ENCODE measurements at places on chromosomes 12 and 14.

- DNase-seq: peak; percentile 37
These were observed 595 bp downstream of the KLHL28 start for GRCh38 chr14:44961151-44961553.

DNA sequence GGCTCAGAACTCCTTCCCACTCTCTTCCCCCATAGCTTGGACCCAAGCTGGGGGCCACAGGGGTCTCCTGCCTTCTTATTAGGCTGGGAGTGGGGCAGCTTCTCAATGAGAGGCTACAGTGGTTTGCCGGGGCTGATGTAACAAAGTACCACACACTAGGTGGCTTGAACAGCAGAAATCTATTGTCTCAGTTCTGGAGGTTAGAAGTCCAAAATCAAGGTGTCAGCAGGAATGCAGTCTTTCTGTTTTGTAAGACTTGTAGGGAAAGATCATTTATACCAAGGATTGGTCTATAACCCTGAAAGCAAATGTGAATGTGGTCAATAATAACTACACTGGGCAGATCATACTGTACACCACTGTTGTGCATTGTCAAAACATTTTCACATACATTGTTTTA is 124.5 kb upstream of the ARHGAP5 start:
- DNase-seq: no peak

DNA sequence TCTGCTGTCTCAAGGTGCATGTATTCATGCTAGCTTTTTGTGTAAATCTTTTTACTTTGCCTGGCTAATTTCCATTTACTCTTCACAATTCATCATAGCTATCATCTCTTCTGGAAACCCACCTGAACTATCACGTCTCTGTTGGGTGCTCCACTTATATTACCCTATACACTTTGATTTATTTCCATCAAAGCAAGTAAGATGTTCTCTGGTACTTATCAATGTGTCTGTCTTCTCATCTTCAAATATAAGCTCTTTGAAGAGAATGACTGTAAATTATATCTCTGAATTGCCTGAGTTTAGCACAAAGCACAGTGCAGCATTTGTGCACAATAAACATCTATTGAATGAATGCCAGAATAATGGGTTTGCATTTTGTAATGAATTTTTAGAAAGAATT is 1129.7 kb downstream of the LRFN5 start:
- DNase-seq: no peak

GRCh38 chr12:121930862-121931261 is 12.5 kb downstream of the CFAP251 start:
- DNase-seq: no peak

DNA sequence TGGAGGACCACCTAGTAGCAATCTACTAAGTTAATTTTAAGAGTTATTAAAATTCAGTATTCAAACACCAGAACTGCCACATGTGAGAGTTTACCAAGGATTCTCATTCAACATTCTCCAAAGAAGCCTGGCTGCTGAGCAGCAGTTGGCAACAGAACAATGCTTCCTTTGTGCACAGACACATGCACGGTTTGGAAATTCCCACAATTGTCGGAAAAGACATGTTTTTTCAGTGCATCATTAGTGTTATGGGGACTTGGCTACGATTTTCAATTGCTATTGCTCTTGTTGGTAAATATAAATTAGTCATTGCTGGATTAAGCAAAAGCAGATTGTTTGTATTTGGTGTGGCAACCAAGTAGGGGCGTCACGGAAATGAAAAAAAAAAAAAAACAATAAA is 22.2 kb downstream of the ST8SIA1 start:
- DNase-seq: no peak

DNA sequence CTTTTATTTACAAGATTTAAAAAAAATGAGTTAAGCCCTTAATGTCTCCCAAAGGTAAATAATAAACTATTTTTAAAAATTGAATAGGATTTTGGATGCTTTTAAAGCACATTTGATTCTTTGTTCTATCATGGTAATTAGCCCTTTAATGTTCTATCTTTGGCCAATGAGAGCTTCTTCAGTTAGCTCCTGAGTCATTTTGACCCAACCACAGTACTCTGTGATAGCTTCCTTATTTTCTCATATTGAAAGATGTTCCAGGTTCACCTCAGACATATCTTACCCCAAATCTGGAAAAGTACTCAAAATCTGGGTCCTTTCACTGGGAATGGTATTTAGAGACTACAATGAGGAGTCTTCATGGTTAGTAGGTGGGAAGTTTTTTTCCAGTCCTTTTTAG is 98.0 kb downstream of the MYRFL start:
- no peak for DNase-seq

- DNase-seq: no peak
These were observed 133.6 kb downstream of the TTLL5 start for GRCh38 chr14:75794615-75795038.

- no peak for DNase-seq
These were observed 816 bp upstream of the SLC8A3 start for GRCh38 chr14:70189456-70190077.

DNA sequence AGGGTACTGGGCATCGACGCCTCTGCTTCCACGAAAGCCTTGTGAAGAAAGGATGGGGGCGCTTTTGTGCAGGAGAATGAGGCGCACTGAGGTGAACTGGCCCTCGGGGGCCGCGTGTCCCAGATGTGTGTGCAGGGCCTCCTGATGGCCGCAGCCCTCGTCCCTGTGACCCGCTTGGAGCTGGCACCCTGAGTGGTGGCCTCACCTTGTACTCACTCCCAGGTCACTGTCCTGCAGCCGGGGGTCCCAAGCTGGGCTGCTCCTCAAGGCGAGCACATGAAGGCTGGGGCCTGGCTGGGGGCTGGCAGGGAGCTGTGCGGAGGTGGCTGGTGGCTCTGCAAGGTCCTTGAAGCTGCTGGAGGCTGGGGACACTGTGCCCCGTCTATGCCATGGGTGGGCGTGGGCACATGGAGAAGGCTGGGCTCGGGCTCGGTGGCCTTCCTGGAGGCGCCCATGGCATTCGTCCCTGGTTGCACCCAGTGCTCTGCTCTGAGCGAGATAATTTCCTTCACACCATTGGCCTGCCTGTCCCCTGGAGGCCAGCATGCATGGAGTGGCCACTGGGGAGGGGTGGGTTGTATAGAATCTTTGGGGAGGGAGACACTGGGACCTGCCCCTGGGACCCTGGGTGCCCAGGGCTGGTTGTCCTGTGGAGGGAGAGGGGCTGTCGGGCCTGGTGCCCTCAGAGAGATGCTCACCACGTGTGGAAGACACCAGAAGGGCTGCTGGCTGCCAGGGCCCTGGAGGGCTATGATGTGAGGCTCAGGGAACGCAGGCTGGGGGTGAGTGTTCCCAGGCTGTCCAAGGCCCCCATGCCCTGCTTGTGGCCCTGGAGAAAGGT is 79.3 kb downstream of the TMEM121 start:
- DNase-seq: no peak

GRCh38 chr12:93434256-93434865 is 7.4 kb downstream of the UBE2N start:
- DNase-seq: no peak

- DNase-seq: no peak
These were observed 136.3 kb downstream of the FUT8 start for GRCh38 chr14:65548878-65549277.

GRCh38 chr14:78254911-78255461 is 84.8 kb downstream of the NRXN3 start:
- DNase-seq: peak; percentile 5

DNA sequence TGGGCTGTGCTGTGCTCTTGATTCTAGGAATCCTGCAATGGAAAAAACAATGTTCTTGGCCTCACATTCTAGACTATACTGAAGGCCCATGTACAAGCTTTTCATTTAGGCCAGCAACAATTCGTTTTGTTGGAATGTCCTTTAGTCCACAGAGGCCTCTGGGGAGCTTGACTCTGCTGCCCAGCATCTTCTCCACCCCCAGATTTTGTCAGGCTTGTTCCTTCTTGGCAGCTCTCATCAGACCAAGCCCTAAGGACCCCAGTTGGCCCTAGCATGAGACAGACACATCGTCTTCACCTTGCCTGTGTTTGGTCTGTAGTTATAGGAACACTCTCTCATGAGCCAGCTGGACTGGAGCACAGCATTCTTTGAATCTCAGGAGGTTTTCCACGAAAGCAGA is 300.1 kb downstream of the VRK1 start:
- no peak for DNase-seq

- no peak for DNase-seq
These were observed 7.1 kb upstream of the EP400 start for GRCh38 chr12:131942671-131943070.

DNA sequence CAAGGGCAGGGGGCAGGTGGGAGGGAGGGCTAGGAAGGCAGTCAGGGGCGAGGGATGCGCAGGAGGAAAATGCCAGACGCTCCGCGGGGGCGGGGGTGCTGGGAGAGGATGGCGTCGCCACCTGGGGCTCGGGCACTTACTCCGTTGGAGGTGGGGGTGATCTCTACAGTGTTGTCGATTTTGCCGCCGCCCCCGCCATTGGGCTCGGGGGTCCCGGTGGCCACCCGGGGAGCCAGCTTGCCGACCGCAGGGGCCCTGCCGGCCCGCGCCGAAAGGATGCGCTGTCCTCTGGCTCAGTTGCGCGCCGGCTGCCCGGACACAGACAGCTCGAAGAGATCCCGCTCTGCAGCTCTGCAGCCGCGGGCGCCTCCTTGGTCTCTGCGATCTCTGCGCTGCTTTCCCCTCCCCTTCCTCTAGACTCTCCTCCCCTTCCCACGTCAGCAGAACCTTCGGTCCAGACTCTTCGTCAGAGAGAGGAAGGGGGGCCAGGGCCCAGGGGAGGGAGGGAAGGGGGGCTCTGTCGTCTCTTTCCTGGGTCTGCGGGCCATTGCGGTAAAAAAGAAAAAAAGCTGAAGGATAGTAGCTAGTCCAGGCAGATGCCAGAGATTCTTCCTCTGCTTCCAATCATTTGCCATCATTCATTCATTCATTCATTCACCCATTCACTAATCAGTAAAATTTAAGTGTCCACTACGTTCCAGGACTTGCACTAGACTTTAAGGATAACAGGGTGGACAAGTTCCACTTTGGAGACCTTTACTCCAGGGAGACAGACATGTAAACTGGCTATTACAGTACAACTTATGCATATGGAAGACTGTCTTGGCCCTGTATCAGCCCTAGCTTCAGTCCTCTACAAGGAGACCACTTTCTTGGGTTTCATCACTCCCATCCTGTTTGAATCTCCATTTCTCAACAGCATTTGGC is at the start of gene SLC22A17:
Gene SLC22A17, minus strand, starts transcription at position 382 of the 927 bp plus-strand sequence.
- DNase-seq: peak; percentile 43

- peak; percentile 12 for DNase-seq
These were observed at the start of gene BEGAIN for GRCh38 chr14:100587086-100587762. TSS of gene BEGAIN (minus strand) at chr14:100587417. CDS start at chr14:100587290, 127 bp downstream.

DNA sequence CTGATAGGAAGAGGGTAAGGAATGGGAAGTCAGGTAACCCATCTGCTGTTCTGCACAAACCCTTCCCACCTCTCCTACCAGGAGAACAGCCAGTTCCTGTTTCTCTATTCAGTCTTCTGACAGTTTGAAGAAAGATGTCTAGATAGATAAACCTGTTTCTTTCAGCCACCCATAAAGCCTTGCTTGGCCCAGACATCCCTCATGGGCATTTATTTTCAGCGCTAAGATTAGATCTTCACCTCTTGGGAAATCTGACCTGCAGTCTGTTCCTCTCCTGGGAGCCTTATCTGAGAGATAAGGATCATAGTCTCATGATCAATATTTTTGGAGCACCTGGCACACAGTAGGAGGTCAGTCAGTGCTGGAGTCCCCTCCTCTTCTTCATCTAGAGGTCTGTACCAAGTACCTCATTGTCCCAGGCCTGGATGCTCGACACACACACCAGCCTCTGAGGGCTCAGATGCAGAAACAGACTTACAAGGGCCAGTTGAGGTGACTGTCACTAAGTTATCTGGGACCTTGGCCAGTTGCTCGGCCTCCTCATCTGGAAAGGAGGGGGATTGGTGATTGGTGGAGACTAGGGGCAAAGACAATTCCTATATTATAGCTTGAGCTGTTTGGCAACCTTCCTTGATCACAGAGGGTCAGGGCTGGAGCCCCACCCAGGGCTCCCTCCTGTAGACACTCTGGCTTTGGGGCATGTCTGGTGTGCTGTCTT is 18.2 kb downstream of the ACVRL1 start:
- no peak for DNase-seq

- DNase-seq: no peak
These were observed 3.2 kb downstream of the PPP1CC start for GRCh38 chr12:110739488-110739887.

GRCh38 chr12:88634008-88634407 is 53.7 kb upstream of the KITLG start:
- DNase-seq: no peak

- no peak for DNase-seq
These were observed 219.7 kb upstream of the PKP2 start for GRCh38 chr12:33116284-33116683.

- no peak for DNase-seq
These were observed 182.0 kb downstream of the DICER1 start for GRCh38 chr14:94975366-94975765.

GRCh38 chr12:6963791-6964413 is 6.6 kb downstream of the PHB2 start:
- no peak for DNase-seq

GRCh38 chr12:19000836-19001235 is 128.7 kb upstream of the PLEKHA5 start:
- no peak for DNase-seq

GRCh38 chr12:128178966-128179365 is 88.0 kb upstream of the TMEM132C start:
- no peak for DNase-seq

GRCh38 chr14:30354439-30354838 is 204.5 kb upstream of the G2E3 start:
- no peak for DNase-seq

GRCh38 chr12:120684523-120684932 is 2.4 kb upstream of the MLEC start:
- DNase-seq: no peak

GRCh38 chr14:100567009-100567876 is 20.0 kb downstream of the BEGAIN start:
- DNase-seq: no peak

- DNase-seq: no peak
These were observed 1.0 kb downstream of the TUNAR start for GRCh38 chr14:95877633-95878032.

DNA sequence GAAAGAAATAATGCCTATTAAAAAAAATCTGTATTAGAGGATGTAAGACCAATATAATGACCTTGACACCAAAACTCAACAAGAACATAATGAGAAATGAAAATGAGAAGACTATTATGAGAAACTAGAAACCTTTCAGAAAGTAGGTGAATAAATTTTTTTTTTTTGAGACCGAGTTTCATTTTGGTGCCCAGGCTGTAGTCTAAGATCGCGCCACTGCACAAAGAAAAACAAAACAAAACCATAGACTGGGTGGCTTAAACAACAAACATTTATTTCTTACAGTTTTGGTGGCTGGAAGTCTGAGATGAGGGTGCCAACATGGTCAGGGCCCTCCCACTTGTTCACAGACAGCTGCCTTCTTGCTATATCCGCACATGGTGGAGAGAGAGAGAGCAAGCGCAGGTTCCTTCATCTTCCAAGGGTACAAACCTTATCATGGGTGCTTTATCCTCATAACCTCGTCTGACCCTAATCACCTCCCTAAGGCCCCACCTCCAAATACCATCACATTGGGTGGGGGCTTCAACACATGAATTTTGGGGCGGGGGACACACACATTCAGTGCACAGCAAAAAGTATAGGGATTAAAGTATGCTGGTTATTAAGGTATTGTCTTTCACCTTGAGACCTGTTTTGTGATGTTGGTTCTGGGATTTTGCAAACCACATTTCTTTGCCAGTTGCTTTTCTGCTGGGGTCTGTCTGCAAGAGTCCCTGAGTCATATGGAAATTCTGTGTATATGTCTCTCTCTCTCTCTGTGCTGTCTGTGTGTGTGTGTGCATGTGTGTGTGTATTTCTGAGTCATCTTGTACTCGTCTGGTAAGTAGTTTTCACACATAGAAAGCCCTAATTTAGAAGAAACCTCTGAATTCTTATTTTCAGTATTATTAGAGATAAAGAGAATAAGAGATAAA is 26.2 kb downstream of the ZCRB1 start:
- DNase-seq: peak; percentile 65

- DNase-seq: no peak
These were observed 81.6 kb downstream of the MYF5 start for GRCh38 chr12:80798281-80798680.
